ENCODE measurements at places on chromosomes 4 and X.
A peak's percentile ranks its signal among the peaks of the same experiment; 100 is the strongest.

GRCh38 chr4:140533951-140534480, 10.0 kb downstream of the ELMOD2 start:
- DNase-seq = no peak

- DNase-seq = peak; percentile 35
Observed at GRCh38 chrX:24260842-24261550, 52.9 kb downstream of the SUPT20HL2 start.

DNA sequence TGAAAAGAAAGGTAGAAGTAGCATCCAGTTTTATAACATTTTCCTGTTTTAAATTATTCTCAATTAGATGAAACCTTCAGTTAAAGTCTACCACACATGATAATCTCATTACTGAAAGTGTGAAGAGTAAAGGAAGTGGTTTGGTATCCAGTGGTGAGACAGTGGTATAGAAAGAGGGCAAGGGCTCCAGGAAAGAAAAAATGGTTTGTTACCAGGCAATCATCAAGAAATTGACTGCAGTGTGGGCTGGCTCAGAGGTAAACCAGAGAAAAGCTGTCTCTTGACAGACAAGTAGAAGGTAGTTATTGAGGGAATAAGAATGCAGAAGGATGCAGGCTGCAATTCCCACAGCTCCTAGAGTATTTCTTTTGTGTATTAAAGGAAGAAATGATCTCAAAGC, 406.2 kb downstream of the TLL1 start:
- DNase-seq = no peak

DNA sequence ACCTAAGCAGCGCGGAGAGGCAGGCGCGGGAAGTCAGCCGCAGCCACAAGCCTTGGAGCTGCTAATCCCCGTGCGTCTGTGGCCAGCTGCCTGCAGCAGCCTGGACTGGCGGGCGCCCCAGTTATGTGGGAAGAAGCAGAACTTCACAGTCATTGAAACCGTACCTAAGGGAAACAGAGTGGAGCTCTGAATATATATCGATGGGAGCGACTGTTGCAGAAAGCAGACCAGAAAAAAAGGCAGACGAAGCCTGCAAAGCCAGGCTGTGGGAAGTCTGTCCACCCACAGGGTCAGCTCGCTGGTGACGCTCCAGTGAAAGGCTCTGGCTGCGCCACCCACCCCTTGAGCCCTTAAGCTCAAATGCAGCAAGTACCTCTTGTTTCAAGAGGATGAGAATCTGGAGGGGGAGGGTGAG, 24.7 kb downstream of the KCNE5 start:
- peak; percentile 77 for DNase-seq

- no peak for DNase-seq
Observed at GRCh38 chrX:33032700-33033099, 178.6 kb downstream of the DMD start.

GRCh38 chrX:7316887-7317286, 168.9 kb upstream of the PUDP start:
- DNase-seq = no peak

- DNase-seq = peak; percentile 4
Observed at GRCh38 chr4:1592709-1593417, 91.2 kb downstream of the FAM53A start.

- DNase-seq = no peak
Observed at GRCh38 chr4:2932321-2932950, 30.8 kb downstream of the NOP14 start.

DNA sequence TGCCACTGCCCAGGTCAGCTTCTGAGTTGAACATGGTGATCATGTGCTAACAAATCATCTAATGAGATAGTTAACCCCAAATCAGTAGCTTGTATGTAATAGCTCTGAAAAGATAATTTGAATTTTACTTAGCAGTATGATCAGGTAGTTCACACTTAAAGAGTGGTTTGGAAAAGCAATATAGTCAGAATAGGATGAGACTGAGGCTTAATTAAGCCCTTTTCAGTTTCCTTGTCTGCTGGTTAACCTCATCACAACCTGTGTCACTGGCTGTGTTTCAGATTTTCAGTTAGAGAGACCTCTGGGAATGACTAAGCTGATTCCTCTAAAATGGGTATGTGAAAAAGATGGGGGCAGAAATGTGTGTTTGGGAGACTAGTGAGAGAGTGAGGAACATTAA, 38.1 kb downstream of the GPR174 start:
- no peak for DNase-seq

GRCh38 chr4:148029781-148030180, 297.9 kb downstream of the ARHGAP10 start:
- DNase-seq = no peak

- DNase-seq = peak; percentile 74
Observed at GRCh38 chr4:3637326-3638016, 105.2 kb upstream of the LRPAP1 start.

- DNase-seq = peak; percentile 19
Observed at GRCh38 chr4:79141530-79141929, 184.3 kb downstream of the NAA11 start.

DNA sequence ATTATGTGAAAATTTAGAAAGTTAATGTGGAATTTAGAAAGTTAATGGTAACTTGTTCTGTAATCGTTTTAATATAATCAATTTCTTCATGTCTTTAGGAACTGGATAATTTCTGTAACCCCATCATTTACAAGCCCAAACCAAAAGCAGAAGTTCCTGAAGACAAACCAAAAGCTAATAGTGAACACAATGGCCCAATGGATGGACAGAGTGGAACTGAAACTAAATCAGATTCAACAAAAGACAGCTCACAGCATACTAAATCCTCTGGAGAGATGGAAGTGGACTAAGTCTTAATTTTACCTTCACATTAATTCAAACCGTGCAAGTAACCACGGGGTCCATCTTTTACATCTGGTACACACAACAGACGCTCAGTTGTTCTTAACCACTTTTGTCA, 48.1 kb upstream of the PLK4 start:
- no peak for DNase-seq

- no peak for DNase-seq
Observed at GRCh38 chr4:152901205-152901604, 34.9 kb upstream of the FHDC1 start.

GRCh38 chrX:40279762-40280161, 182.0 kb upstream of the BCOR start:
- no peak for DNase-seq

DNA sequence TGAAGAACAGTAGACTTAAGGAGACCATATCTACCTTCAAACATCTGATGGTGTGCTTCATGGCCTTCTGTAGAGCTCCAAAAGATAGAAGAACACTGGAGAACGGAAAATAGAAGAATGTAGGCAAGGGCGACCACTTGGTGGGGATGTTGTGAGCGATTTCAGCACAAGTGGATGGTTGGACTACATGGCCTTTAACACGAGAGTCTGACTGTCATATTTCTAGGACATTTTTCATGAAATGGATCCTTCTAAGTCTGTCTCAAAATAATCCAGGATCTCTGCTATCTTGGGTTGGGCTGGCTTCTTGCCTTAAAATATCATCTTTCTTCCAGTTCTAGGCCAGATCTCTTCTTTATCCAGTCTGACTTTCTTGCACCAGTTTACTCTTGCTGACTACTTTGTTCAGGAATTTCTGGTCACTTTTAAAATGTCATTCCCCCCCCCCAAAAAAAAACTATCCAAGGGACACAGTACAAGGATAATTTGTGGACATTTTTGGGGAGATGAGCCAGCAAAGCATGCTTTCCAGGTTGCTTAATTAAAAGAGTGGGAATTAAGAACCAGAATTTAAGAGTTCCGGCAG, 1.2 kb upstream of the MID1IP1 start:
- DNase-seq = no peak

DNA sequence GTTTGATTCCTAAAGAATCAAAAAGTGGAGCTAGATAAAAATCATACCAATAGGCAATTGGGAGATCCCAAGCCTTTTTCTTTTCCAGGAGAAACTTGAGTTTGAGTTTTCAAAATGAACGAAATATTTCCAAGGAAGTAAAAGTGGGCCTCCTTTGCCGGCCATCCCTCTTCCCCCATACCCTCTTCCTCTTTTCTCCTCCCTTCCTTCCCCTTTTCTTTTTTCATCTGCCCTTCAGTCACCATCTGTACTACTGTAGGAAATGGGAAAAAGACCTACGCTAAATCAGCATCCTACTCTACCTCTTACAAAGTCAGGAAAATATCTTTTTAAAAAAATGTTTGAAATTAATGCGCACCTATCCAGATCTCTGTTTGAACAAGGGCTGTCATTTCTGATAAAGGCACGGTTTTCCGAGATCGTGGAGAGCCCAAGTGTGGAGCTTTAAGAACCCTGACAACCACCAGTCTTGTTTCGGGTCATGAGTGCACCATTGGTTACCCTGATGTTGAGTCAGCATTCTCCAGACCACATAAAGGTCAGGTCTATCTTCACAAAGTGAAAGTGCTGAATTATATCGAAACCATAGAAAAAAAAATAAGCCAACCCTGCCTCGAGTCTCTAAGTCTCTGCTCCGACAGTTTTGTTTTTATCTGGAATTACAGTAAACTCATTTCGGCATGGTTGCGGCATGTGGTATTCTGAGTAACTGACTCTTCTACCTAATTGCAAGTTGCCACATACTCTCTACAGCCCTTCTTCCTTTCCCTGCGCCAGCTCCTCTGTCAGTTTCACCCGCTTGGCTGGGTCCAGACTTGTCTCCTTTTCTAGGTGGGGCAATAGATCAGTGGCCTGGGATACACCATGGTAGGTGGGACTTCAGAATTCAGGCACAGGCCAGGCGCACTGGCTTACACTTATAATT, 140.2 kb upstream of the KLF3 start:
- DNase-seq = peak; percentile 19

GRCh38 chr4:181819946-181820345, 423.3 kb upstream of the TENM3 start:
- DNase-seq = no peak

GRCh38 chr4:5448221-5448620, 260.1 kb downstream of the EVC2 start:
- DNase-seq = no peak

DNA sequence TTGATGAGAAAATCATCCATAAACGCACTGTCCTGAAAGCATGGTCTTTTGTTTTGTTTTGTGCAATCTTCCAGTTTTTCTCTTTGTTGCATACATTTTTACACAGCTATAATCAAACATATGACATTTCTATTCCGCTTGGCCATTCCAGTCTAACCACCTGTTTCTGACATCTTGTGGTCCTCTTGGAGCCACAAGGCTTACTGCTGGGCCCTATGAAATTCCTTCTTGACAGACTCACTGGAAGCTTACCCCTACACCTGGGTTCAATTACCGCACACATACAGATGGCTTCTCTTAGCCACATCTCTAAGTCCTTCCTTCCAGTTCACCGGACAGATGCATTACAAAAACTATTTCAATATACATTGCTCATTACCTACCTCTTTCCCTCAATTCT, 72.4 kb downstream of the PAPSS1 start:
- DNase-seq = no peak

- DNase-seq = no peak
Observed at GRCh38 chr4:144565527-144566195, 80.3 kb upstream of the HHIP start.

DNA sequence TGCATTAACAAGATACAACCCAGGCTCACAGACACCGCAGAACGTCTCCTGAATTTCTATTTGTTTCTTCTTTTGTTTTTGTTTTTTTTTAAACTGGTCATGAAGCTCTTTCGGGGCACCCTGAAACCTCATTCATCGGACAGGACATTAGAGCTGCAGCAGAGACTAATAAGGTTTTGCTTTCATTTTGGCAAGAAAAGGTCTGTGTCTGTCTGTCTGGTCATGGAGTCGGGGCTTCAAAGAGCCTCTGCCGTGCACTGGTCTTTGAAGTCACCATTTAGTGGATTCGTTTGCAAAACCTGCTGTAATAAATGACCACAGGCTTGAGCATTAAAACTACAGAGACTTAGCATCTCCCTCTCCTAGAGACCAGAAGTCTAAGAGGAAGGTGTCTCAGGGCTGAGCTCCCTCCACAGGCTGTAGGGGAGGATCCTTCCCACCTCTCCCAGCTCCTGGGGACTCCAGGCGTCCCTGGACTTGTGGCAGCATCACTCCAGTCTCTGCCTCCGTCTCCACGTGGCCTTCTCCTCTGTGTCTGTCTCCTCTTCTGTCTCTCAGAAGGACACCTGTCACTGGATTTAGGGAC, 247.5 kb downstream of the CRLF2 start:
- no peak for DNase-seq

- no peak for DNase-seq
Observed at GRCh38 chrX:34112459-34112858, 19.7 kb downstream of the FAM47A start.

DNA sequence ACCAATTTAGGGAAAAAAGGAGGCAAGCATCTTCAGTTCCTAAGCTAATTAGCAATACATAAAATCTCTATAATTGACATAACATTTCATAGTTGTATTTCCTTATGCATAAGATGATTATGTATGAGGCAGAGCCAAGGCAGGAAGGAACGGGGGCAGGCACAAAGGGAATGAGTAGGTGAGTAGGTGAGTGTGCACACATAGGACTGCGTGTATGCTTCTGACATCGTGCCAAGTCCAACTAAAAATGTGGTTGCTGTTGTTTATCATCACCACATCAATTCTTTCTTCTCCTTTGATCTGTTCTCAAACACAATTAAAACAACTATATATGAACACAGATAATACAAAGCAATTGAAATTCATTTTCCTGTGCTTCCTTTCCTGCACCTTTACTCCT, 131.2 kb downstream of the UNC5C start:
- DNase-seq = no peak

GRCh38 chr4:41178372-41179370, 35.7 kb downstream of the APBB2 start:
- DNase-seq = no peak

GRCh38 chrX:48531358-48531959, 8.1 kb upstream of the TBC1D25 start:
- DNase-seq = no peak

DNA sequence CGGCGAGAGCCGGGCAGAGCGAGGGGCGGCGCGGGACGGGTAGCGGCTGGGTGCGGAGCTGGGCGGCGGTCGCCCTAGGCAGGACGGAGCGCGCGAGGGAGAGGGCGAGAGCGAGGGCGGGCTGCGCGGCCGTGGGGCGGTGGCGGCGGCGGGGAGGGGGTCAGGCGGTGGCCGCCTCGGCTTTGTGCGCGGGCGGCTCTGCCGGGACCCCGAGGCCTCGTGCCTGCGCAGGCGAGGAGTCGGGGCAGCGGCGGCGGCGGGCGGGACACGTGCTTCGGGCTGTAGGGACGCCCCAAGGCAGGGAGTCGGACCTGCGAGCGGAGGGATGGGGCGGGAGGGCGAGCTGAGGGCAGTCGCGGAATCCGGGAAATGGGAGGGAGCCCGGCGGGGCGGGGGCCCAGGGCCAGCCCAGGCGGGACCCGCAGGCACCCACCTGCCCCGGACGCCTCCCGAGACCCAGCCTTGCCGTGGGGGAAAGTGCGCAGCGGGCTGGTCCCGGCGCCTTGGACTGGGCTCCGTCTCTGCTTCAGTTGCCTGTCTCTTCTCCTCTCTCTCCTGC, 465 bp downstream of the BMPR1B start:
- peak; percentile 83 for DNase-seq

DNA sequence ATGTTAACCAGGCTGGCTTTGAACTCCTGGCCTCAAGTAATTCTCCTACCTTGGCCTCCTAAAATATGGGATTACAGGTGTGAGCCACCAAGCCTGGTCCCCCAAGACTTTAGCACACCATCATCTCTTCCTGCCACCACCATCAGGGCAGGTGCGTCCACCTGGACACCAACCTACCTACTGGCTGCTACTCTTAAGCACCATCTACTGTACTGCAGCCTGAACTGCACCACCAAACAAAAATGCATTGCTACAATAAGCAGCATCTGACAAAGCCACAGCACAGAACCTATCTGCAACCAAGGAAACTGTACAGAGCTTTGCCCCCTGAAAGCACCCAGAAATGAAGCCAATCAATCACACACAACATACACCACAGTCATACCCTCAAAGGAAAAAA, 139.7 kb downstream of the EFHC2 start:
- DNase-seq = no peak

GRCh38 chrX:45322820-45323219, 122.1 kb upstream of the DIPK2B start:
- DNase-seq = no peak

GRCh38 chr4:156634612-156635011, 337.0 kb downstream of the PDGFC start:
- DNase-seq = no peak
